Activated naive CD8-positive, alpha-beta T cell treated with anti-CD3 and anti-CD28 coated beads, Interleukin-2, amount 10 ng/mL, durations not matched to agents 7 days and 5 days (primary cell): ENCODE measurements at places on chromosomes 5 and 9.

- DNase-seq = no peak
These were observed 74.4 kb upstream of the EQTN start for GRCh38 chr9:27371382-27371781.

DNA sequence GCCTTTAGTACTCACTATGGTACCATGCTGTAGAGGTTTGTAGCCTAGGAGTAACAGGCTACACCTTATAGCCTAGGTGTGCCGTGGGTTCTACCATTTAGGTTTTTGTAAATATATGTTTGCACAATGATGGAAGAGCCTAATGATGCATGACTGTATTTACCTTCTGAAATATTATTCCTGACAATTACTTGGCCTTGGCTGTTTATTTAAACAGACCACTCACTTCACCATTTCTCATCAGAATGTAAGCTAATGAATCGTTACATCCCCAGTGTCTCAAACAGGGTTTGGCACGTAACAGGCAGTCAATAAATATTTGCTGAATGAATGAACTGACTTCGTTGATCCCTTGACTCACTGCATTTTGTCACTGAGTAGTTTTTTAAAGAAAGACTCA, 93.1 kb downstream of the MED27 start:
- no peak for DNase-seq

GRCh38 chr5:67983251-67984110, 232.1 kb upstream of the PIK3R1 start:
- DNase-seq = no peak

- no peak for DNase-seq
These were observed 160.7 kb upstream of the TRPC7 start for GRCh38 chr5:136526021-136526420.

- no peak for DNase-seq
These were observed 46.5 kb downstream of the SH3PXD2B start for GRCh38 chr5:172407822-172408221.

DNA sequence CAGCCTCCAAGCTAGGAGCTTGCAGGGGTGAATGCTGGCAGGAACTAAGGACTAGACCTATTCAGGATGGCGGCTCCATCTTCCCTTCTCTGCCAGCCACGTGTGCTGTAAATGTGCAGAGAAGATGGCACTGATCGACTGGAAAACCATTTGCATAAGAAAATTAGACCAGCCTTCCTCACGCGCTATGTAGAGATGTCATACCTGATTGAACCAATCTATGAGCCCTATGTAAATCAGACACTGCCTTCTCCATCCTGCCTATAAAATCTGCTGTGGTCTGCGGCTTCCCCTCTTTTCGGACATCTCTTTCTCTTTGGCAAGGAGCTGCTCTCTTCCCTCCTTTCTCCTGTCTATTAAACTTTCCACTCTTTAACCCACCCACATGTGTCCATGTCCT, 91.6 kb downstream of the NPR3 start:
- DNase-seq = no peak

GRCh38 chr5:89008291-89008690, 125.3 kb upstream of the MEF2C start:
- no peak for DNase-seq

DNA sequence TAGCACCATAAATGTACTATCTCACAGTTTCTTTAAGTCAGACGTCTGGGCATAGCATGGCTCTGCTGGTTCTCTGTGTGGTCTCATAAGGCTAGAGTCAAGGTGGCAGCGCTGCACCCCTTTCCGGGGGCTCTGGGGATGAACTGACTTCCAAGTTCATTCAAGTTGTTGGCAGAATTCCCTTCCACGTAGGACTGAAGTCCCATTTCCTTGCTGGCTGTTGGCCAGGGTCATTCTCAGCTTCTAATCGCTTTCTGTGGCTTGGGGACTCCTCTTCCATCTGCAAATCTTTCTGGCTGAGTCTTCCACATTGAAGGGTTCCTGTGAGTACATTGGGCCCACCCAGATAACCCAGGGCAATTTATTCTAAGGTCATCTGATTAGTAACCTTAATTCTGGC, 211.0 kb downstream of the AGTPBP1 start:
- DNase-seq = no peak

GRCh38 chr5:158821331-158821730, 278.4 kb downstream of the EBF1 start:
- DNase-seq = no peak

GRCh38 chr9:68999393-69000105, 14.4 kb downstream of the PRKACG start:
- no peak for DNase-seq

DNA sequence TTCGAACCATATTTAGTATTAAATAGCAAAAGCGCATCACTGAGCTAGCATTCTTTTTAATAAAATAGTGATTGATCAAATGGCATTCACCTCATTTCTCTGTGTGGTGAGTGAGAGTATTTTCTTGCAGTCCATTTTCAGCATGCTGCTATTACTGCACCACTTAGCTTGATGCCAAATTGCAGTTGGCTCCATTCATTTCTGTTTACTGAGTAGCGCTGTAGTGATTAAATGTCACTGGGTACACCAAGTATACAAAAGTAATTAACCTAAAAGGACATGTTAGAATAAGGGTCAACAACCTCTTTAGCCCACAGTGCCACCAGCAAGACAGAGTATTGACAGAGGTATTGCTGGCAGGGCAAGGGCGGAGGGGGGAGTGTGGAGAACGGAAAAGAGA, 122.0 kb downstream of the TLE4 start:
- DNase-seq = no peak

GRCh38 chr9:134623258-134624066, 18.1 kb upstream of the COL5A1 start:
- no peak for DNase-seq

DNA sequence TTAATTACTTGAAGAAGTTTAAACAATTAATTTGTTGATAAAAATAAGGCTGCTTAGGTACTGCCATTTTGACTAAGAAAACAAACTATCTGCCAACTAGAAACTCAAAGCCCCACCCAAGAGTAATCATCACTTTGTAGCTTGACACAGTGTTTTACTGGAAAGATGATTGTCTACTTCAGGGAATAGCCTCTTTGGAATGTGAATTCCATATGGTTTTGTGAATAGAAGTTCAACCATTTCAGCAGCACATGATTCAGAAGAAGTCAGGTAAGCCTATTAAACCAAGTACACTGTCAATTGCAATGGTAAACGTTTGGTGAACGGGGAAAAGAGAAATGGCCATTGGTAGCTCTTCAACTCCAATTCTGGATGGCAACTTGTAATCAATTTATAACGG, 55.2 kb downstream of the PLK2 start:
- DNase-seq = no peak

DNA sequence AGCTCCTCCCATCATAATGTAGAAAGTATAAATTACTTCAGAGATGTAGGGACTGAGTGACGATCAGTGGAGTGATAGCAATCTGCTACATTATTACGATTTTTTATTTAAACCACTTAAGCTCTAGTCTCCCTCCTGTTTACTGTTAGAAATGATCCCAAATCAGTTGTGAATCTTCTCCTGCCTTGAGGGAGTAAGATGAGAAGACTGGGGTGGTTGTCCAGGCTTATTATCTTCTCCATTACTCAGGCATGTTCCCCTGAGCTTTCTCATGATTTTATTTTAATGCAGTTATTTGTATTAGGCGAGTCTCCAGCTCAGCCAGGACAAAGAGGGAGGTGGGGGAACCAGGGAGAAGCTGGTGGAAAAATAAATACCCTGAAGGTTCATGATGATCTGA, 48.2 kb upstream of the CTNNA1 start:
- no peak for DNase-seq
